ENCODE measurements at places on chromosomes 3 and 15.

- DNase-seq = no peak
Observed at GRCh38 chr3:120855665-120856437, 52.2 kb upstream of the STXBP5L start.

- DNase-seq = no peak
Observed at GRCh38 chr3:23668430-23668904, 137.3 kb upstream of the UBE2E1 start.

DNA sequence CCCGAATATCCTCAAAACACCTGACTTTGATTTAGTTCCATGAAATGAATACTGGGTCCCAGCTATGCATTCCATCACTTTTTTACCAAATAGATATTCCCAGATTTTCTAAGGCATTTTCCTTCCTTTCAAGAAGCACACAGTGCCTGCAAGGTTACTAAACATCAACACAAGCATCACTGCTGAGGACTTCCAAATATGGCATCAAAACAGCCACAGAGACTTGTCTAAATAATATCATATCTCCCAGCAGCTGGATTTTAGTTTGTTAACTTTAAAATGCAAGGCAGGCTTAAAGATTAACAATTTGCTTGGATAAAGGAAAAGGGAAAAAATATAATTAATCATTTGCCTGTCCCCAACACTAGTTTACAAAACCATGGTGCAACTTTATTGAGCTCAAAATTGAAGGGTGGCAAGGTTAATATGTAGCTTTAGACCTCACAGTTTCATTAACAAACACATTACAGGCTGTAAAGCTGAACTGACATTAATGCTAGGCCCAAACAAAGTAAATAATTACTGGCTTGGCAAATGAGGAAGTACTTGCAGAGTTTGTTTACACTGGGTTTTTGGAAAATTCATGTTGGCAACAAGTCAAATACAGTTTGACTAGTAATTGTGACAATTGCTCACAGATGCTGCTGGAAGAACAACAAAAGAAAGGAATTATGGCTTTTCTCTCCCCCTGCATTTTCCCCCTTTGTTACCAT lies 401.7 kb upstream of the CDIN1 start:
- no peak for DNase-seq

- DNase-seq = no peak
Observed at GRCh38 chr15:85091990-85092389, 110.3 kb downstream of the PDE8A start.

- DNase-seq = no peak
Observed at GRCh38 chr3:138009476-138010272, at the start of gene CLDN18. TSS of gene CLDN18 (plus strand) at chr3:138010165. CDS start at chr3:138010226, 61 bp downstream.

- DNase-seq = no peak
Observed at GRCh38 chr3:52498137-52499054, 3.3 kb downstream of the STAB1 start.

GRCh38 chr15:57082054-57082728 lies 163.7 kb downstream of the TCF12 start:
- no peak for DNase-seq

DNA sequence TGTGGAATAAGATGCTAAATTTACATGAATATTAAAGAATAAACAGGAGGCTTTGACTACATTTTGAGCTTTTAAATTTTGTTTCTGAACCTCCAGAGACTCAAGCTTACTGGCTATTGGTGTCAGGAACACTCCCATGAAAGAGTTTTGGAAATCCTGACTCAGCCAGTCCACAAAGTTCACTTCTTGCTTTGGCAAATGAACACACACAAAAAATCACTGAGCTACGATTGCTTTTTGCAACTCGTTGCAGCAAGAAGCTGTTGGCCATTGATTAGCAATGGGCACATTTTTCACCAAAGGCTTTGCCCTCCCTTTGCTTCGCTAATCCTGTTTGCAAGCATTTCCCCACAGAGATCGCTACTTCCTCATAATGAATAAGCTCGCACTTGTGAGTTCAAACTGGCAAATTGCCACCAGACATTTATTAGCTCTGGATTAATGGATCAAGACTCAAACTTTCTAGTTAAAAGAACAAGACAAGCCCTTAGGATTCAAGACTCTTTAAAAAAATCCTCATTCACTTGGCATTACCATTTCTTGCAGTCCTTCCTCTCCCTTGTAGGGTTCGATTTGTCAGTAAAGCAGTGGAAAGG lies 343.2 kb upstream of the ONECUT1 start:
- no peak for DNase-seq

DNA sequence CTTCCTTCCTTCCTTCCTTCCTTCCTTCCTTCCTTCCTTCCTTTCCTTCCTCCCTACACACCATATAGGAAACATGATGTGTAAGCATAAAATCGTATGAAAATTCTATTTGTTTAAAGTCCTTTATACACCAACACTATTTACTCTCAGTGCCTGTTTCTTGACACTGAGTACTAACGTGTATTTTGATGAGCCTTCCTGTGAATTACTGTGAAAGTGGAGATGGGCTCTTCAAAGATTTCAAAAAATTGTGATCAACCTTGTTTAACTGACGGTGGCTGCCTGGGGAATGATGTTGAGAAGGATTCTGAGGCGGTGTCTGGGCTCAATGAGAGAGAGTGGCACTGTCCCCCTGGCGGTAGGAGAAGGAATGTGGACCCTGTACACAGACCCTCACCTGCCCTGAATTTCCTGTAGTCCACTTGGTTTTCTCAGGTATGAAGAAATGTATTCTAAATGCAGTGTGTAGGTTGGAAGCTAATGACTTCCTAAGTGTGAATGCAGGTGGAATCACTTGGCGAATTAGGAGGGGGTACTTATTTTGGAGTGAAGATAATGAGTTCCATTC lies 237.9 kb downstream of the GAP43 start:
- DNase-seq = no peak

GRCh38 chr3:80079886-80080285 lies 312.1 kb upstream of the ROBO1 start:
- no peak for DNase-seq

DNA sequence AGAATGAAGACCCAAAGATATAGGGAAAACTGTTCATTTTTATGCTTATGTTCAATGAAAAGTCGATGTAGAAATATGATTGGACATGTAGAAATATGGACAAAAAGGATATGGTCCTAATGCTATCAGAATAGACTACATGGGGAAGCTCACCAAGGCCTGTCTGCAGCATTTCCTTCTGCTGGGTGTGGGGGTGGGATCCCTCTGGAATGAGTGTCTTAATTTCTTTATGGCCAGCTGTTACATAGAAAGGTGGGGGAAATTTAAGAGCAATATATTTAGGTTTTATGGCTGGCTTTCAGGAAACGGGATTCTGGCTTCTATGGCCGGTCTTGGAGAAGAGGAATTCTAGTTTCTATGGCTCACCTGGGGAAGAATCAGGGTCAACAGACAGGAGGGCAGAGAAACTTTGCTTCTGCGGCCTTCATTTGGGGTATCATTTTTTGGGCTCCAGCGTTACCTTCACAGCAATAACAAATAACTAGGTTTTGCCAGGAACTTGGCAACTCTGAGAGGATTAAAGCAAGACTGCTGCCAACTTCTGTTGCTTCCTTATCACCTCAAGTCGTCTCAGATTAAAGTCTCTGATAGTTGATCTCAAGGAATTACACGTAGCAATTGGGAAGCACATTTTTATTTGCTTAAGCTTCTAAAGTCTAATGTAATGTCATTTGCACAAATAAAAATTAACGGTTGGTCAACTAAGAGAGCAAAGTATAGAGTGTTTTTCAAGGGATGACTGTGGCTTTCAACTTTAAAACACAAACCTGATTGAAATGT lies 57.0 kb upstream of the GATM start:
- DNase-seq = no peak
